Foreskin keratinocyte (primary cell): ENCODE measurements at places on chromosomes 16 and 17.

DNA sequence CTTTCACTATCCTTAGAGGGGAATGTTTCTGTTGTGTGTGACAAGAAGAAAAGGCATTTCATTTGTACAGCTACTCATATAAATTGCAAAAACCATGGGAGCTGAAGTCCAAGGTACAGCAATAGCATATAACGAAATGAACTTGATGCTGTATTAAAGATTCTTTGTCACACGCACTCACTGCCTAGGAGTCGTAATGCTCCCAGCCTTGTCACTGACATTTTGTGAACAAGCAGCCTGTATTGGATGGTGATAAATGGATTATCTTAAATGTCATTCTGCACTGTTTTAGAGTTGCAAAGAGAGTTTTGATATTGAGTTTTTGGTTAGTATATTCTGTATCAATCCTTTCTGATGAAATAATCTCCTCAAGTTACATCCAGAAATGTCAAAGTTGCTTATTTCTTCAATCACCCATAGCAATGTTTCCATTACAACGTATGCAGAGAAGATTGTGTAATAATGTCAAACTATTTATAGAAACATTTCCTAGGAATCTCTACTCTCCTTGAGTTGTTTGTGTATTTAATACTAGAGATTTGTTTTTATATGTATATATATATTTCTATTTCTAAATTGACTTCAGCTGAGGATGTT lies 270.6 kb downstream of the FTO start:
- DNase-seq, result no peak

DNA sequence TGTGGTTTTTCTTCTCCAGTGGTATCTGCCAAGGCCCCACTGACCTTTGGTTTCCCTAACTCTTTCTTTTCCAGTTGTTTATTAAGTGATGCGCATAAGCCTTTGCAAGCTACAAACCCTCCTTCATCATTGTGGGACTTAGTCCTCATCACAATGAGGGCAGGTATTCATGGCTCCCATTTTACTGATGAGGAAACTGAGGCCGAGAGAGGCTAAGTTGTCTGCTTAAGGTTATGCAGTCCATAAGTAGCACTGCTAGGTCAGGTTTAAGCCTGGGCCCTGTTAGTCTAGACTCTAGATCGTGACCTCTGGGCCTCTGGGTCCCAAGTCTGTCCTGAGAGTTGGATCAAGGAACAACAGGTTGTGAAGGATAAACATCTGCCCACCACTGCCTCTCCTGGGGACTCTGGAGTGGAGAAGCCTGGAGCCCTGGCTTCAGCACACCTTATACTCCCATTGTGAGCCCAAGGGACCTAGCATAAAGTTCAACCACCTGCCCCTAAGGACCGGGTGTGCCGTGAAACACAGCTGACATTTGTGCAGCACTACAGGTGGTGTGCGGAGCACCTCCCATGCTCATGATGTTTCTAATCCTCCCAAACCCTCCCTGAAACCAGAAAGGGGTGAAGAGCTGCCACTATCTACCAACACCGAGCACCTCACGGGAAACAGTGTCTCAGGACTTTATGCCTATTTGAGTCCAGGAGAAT lies 5.2 kb upstream of the KCNH6 start:
- DNase-seq, result no peak

GRCh38 chr17:32323811-32324491 lies 18.0 kb downstream of the C17orf75 start:
- DNase-seq, result peak; percentile 9

GRCh38 chr17:45143767-45144198 lies 4.5 kb upstream of the HEXIM1 start:
- DNase-seq, result peak; percentile 52

GRCh38 chr17:2975469-2975958 lies 87.9 kb downstream of the OR1D5 start:
- peak; percentile 81 for DNase-seq

- peak; percentile 94 for DNase-seq
These were observed 225.8 kb downstream of the PMP22 start for GRCh38 chr17:15039366-15039765.

- no peak for DNase-seq
These were observed 694.4 kb downstream of the MAF start for GRCh38 chr16:78906135-78906534.

DNA sequence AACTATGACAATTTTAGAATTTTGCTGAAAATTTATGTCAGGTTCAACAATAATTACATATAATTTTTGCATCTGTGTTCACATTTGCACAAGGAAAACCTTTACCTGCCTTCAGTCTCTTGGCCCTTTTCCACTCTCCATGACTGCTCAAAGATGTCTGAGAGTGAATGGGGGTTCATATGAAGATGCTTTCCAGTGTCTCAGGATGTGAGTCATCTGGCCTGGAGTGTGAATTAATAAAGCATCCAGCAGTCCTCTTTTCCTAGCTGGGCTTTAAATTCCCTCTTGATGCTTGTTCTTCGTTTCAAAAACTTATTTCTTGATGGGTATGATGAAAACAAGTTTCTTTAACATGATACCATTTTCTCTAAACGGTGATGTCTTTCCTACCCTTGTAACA lies 99.9 kb downstream of the CDK5R1 start:
- no peak for DNase-seq

DNA sequence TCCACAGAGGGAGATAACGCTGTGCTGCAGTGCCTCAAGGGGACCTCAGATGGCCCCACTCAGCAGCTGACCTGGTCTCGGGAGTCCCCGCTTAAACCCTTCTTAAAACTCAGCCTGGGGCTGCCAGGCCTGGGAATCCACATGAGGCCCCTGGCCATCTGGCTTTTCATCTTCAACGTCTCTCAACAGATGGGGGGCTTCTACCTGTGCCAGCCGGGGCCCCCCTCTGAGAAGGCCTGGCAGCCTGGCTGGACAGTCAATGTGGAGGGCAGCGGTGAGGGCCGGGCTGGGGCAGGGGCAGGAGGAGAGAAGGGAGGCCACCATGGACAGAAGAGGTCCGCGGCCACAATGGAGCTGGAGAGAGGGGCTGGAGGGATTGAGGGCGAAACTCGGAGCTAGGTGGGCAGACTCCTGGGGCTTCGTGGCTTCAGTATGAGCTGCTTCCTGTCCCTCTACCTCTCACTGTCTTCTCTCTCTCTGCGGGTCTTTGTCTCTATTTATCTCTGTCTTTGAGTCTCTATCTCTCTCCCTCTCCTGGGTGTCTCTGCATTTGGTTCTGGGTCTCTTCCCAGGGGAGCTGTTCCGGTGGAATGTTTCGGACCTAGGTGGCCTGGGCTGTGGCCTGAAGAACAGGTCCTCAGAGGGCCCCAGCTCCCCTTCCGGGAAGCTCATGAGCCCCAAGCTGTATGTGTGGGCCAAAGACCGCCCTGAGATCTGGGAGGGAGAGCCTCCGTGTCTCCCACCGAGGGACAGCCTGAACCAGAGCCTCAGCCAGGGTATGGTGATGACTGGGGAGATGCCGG lies 769 bp downstream of the CD19 start:
- no peak for DNase-seq

GRCh38 chr17:1997927-1998742 lies 27.0 kb downstream of the RTN4RL1 start:
- no peak for DNase-seq

DNA sequence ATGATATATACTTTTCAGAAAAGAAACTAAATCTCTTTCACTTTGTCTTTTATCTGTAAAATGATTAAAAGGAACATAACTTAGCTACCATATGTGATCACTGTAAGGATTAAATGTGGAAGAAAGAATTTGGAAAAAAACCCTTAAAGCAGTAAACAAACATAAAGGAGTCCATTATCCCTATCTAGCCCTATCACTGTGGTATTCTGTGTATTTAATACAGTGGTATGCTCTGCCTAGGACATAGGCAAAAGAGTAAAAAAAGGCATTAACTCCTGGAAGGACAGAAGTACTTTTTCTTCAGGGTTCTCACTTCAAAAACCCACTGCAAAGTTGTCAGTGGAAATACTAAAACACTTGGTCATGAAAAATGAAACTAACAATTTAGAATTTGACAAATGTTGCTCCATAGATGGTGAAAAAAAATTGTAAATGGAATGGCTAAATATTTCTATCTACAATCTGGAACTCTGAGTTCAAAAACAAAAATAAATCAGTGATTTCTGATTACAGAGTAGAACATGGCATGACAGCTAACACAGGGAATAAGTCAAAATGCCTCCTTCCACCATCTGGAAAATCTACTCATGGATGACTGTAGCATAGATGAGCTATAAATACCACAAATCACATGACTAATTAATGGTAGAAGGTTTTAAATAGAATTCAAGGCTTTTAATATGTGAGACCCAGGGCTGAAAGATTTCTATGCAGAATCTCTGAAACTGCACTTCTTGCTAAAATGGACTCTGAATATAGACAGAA lies 140.1 kb downstream of the ITFG1 start:
- peak; percentile 7 for DNase-seq

DNA sequence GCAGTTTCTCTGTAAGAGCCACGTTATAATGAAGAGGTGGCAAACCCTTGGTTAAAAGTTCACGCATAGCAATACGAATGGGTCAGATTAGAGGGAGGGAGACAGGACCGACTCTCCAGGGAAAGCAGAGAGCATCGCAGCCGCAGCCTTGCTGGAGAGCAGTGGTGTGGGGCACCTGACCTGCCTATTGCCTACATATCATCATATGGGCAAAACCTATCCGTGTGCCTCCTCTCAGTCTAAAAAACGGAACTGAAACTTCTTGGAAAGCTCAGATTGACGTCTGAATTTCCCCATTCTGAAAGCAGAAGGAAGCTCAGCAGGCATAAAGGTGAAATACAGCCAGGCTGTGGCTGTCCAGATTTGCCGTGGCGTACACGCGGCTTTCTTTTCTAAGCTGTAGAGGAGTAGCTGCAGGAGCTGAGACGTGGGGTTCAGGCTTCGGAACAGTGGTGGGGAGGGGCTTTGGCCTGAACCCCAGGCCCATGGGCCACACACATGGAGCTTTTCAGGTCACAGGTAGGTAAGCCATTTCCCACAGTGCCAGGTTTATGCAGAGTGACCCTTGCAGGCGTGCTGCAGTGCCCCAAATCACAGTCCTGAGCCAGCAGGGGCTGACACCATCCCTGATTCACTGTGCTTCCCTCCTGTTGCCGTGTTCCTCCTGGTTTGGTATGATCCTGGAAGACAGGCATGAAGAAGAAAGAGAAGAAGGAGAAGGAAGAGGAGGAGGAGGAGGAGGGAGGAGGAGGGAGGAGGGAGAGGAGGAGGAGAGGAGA lies 41.6 kb upstream of the TNRC6C start:
- DNase-seq, result no peak

- no peak for DNase-seq
These were observed 24.7 kb downstream of the LIMD2 start for GRCh38 chr17:63675231-63675606.

DNA sequence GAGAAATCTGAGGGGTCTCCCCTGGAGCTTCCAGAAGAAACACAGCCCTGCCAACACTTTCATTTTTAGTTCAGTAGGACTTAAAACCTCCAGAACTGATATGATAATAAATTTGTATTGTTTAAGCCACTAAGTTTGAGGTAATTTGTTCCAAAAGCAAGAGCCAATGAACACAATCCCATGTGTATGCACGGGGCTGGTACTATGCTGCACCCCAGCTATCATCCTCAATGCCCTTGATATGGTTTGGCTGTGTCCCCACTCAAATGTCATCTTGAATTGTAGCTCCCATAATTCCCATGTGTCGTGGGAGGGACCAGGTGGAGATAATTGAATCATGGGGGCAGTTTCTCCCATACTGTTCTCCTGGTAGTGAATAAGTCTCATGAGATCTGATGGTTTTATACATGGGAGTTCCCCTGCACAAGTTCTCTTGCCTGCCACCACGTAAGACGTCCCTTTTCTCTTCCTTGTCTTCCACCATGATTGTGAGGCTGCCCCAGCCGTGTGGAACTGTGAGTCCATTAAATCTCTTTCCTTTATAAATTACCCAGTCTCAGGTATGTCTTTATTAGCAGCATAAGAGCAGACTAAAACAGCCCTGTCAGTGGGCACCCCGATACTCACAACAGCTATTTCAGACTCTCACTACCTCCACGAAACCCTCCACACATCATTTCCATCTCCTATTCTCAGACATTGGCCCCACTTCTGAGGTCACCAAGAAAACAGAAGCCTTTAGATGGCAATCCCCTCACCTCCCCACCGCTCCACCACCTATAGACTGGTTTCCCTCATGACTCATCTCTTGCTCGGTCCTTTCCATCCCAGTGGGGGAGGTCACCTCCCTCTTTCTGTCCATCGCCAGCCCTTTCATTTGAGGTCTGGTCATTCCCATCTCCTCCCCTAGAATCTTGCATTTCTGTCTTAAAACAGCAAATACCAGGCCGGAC lies 8.9 kb upstream of the CACNG1 start:
- DNase-seq, result no peak

DNA sequence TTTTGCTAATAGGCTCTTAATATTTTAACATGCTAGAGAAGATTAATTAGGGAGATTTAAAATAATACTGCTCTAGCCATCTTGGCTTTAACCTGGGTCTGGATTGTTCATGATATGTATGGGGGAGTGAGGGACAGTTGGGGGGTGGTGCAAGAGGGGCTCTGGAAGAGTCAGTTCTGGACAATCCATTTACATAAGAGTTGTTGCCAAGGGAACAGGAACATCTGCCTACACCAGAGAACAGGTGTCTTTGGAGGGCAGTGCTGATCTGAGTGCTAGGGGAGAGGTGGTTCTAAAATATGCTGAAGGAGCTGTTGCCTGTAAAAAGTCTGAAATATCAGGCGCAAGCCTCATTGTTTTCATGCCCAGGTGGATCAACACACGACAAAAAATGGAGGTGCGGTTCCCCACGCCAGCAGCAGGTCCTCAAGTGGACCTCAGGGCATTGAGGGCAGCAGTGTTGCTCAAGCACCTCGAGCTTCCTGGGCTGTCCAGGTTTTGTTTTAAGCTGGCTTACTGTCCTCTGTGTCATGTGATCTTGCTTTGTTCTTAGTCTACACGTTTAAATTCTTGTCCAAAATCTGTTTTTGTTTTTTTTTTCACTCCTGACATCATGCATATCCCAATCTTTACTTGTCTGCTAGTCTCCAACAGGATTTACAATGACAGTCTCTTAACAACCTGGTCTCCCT lies 25.4 kb upstream of the WSB1 start:
- DNase-seq, result no peak

- no peak for DNase-seq
These were observed 9.1 kb downstream of the TOM1L2 start for GRCh38 chr17:17963066-17963465.

DNA sequence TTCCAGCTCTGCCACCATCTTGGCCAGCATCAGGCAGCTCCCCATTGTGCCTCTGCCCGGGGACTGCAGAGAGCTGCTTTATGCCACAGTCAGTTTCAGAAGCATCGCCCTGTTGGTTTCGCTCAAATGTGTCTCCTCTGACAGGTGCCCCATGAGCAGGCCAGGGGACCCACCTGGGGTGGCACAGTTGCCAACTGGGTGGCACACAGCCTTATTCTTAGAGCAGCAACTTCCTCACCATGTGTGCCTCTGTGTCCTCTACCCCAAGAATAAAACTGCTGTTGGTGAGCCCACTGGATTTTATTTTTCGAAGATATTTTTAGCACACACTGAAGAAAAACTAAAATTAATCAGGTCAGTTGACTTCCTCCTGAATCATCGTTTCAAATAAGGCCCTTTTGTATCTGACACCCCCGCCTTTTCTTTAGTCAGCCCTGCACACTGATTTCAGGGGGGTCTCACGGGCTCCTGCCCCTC lies 44.9 kb upstream of the CACNG5 start:
- no peak for DNase-seq
